ENCODE measurements at places on chromosomes 6 and 20.

- DNase-seq: no peak
Observed at GRCh38 chr6:82176616-82177015, 70.9 kb downstream of the IBTK start.

DNA sequence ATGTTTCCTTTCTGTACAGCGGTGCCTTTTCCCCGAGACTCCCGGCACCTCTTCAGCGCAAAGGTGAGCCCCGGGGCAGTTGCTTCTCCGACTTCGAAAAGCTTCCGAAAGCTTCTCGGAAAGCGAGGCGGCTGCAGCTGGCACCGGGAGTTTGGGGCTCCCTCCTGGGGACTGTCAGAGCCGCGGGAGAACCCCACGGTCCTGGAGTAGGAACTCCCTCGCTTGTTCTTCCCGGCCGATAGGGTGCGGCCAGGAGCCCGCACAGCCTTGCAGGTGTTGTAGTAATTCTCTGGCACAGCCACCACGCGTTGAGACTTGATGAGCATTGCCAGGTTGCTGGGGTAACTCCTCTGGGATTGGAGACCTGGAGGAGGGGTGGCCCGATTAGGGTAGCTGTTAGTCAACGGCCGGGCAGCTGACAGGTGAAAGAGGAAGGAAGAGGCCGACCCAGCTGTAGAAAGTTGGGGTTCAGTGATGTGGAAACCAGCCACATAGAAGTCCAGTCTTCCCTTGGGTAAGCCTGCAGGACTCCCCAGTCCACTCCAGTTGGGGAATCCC, 721 bp downstream of the KDM1B start:
- DNase-seq: peak; percentile 35

GRCh38 chr6:149963212-149963461, 606 bp upstream of the ULBP1 start:
- DNase-seq: no peak

- no peak for DNase-seq
Observed at GRCh38 chr6:112956696-112957535, 609.8 kb downstream of the RFPL4B start.

DNA sequence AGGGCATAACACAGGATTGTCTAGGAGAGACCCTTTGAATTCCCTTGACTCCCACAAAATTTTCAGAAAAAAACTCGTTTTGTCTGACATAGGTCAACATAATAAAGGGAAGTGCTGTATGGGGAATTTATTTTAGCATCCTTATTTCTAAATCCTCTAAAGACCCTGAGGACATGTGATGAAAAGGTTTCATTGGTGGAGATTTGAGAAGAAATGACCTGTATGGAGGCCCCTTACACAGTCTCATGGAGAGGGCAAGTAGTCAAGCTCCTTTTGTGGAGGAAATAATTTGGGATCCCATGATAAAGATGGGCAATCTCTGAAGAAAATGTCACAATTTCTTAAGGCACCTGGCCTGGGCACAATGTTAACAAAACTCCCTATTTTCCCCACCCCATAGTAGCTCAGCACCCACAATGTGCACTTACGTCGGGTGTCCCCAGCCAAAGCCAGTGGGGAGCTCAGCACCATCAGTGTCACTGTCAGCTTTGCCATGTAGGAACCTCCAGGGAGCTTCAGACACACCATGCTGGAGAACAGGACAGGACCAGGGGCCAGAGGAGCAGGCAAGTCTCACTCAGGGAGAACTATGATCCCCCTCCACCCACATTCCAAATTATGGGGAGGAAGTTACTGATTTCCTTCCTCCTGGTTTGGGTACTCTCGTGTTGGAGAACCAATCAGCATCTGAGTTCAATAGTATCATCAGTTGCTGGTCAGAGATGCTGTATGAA, at the start of gene HLA-DRB5:
TSS of gene HLA-DRB5 (minus strand) at position 591 of the 734 bp plus-strand sequence. CDS start at position 528, 63 bp downstream.
- DNase-seq: no peak

DNA sequence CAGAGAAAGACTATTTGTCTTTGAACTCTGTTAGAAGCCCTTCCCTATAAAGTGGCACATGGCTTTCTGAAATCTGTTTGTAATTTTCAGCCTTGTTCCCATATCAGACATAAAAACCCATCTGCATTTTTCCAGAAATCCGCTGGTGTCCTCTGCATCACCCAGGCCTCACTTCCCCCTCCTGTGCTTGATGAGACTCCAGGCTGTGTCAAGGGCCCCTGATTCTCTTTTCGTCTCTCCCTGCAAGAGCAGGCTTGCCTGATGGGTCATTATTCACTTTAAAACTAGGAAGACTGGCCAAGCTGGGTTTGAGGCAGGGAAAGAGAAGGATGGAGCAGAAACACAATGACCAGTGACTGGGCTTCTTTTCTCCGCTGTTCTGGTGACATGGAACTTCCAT, 10.6 kb upstream of the PROKR2 start:
- no peak for DNase-seq

DNA sequence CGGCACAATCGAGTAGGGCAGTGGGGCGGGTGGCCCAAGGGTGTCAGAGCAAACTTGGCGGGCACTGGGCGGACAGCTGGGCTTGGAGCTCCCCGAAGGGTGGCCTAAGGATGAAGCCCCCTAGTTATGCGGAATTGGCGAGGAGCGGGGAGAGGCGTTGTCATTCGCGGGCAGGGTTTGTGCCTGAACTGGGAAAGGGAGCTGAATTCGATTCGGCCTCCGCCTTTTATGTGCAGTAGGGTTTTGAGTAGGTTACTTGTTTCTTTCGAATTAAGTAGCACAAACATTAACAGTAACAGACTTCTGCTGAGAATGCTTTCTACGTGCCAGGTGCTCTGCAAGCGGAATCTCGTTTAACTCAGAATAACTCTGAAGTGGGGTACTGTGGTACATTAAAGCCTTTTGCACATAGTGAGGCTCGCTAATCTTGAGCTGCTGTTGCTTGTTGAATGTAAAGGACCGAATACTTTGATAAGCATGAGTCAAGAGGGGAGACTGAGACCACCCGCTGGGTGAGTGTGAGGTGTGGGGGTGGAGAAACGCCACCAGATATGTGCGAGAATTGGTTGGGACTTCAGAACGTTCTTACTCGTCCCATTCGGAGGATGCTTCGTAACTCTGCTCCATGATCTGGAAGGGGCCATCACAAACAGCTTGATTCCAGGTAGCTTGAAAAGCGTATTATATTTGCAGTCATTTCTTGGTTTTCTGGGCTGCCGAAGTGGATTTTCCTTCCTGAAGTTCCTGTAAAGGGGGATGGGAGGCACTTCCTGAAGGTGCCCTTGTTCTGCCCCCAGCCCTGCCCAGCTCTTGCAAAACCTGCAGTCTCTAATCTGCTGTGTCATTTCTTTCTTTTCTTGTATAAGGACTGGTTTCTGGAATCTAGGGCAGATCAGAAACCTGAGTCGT, 833 bp downstream of the RAB5IF start:
- no peak for DNase-seq

DNA sequence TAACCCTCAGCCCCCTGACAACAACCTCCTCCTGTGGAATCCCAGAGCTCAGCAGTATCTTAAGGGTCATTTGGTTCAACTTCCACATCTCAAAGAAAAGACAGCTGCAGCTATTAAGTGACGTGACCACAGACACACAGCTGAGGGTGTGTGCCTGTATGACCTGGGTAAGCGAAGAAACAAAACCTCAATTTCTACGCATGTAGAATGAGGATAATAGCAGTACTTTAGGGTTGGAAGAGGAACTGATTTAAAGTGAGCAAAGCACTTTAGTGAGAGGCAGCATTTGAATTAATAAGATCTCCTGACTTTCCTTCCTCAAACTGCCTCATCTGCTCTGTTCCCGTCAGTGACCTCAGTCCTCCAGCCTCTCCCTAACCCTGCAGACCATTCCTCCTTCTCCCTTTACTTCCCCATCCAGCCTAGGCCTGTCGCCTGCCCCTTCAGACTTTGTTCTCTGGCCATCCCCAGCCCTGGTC, 6.8 kb upstream of the ARMC2 start:
- no peak for DNase-seq

DNA sequence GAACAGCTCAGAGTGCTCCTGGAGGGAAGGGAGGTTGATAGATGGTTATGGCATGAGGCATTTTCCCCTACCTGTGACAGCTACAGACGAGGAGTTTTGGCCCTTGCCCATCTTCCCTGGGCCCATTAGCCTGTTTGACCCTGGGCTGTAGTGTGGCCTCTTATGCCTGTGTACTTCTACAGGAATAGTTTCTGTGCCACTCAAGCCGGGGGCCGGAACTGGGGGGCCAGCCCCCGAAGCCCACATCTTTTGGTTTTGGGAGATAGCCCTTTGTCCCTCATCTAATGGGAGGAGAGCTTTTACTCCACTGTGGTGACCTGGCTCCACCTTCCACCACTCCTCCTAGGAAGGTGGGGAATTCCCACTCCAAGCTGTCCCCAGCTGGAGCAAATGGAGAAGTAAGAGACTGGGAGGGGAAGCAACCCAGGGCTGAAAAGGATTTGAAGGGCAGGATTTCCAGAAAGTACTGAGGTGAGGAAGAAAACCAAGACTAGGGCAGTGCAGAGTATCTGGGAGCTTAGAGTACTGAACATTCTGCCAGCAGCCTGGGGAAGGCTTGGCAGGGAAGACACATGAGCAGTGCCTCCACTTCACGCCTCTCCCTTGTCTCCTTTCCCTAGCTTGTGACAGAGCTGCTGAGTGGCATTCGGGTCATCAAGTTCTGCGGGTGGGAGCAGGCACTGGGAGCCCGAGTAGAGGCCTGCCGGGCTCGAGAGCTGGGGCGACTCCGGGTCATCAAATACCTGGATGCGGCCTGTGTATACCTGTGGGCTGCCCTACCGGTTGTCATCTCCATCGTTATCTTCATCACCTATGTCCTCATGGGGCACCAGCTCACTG, 6.9 kb downstream of the ABCC10 start:
- DNase-seq: no peak

GRCh38 chr6:57190140-57190539, 18.0 kb downstream of the BAG2 start:
- no peak for DNase-seq

- no peak for DNase-seq
Observed at GRCh38 chr6:139230391-139230840, 61.4 kb downstream of the TXLNB start.

GRCh38 chr6:151131324-151132007, 108.3 kb upstream of the AKAP12 start:
- no peak for DNase-seq

DNA sequence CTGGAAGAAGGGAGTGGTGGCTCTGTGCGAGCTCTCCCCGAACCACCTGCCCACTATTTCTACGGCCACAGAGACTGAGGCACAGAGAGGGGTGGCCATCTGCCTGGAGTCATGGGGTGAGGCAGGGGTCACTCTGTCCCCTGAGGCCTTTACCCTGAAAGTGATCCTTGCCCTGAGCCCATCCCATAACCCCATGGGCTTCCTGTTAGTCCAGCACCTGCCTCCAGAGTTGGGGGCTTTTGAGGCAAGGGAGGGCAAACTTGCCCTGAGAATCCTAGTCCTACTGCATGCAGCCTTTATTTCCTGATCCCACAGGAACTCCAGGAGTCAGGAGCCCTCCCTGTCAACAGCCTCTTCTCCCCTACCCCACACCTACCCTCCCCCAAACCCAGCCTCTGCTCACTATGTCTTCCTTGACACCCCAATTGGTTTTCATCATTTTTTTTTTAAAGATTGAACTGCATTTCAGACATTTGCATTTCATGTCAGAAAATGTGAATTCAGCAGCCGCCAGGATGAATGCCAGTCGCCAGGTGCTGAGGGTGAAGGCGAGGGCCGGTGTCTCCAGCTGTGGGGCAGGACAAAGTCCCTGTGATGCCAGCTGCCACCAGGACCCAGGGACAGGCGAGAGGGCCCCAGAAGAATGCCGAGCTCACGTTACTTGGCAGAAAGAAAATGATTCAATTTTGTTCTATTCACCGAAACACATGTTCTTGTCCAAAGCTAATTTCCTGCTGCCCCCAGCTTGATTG, 47.6 kb upstream of the NNAT start:
- DNase-seq: no peak

GRCh38 chr6:167143041-167143440, 14.7 kb downstream of the GPR31 start:
- DNase-seq: no peak

- no peak for DNase-seq
Observed at GRCh38 chr20:38260378-38261053, at the start of gene KIAA1755. Gene KIAA1755, minus strand, starts transcription at chr20:38260735. Its CDS starts 235 bp downstream, at chr20:38260500.
